Stimulated activated CD4-positive, alpha-beta T cell treated with anti-CD3 and anti-CD28 coated beads, Interleukin-1b, Interleukin-23, amount 100 ng/mL, for 1 hour (primary cell): ENCODE measurements at places on chromosomes 2 and 18.

DNA sequence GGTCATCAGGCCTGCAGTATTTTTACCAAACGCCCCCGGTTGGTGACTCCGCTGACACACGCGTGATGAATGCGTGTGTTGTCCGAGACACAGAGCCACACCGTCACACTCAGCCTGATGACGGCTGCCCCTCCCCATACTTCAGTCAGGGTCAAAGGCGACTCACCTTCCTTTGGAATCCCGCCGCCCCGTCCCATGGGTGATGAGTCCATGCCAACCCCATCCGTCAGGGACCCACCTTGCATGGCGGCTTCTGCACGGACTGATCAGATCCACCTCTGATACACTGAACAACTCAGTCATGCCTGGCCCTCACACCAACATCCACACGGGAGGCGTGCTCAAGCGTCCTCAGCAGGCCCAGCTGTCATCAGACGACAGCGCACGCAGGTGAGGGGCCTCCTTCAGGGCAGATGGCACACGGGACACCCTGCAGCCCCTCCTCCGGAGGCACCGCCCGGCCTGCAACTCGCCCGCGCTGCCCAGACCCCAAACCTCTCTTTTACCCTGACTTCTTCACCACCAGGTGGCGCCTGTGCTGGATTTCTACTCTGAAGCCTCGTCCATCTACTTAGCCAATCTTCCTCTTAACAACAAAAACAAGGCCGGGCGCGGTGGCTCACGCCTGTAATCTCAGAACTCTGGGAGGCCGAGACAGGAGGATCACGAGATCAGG lies 89.2 kb downstream of the ZNF516 start:
- DNase-seq = peak; percentile 14

GRCh38 chr2:112519506-112519905 lies 22.8 kb upstream of the POLR1B start:
- no peak for DNase-seq

GRCh38 chr2:181953881-181954537 lies 31.6 kb upstream of the PPP1R1C start:
- DNase-seq = peak; percentile 39

DNA sequence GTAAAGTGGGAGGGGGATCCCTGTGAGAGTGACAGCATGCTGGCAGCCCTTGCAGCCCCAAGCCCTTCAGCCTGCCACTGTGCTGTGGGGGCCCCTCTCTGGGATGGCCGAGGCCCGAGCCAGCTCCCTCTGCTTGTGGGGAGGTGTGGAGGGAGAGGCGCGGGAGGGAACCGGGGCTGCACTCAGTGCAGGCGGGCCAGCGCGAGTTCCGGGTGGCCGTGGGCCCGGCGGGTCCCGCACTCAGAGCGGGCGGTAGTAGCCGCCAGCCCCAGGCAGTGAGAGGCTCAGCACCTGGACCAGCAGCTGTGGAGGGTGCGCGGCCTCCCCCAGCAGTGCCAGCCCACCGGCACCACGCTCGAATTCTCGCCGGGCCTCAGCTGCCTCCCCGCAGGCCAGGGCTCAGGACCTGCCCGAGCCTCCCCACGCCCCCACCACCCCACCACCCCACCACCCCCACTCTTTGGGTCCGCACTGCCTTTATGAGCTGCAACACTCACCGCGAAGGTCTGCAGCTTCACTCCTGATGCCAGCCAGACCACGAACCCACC lies 208.1 kb downstream of the CDH19 start:
- DNase-seq = no peak
